ENCODE measurements at places on chromosomes 4 and X. TPM values are rescaled to one million over a fixed set of nuclear protein-coding genes. Genes with fewer than 3 reads are reported as not detected.

The RTL3 gene
- total RNA-seq: under 0.01 TPM

The SPANXC gene
- total RNA-seq: not detected

The ANKRD17 gene
- total RNA-seq: 46.4 TPM

The NOX1 gene
- total RNA-seq: not detected

The CXorf49 gene
- not detected for total RNA-seq

The RAB9A gene
- total RNA-seq: 19.3 TPM

The FAM9B gene
- not detected for total RNA-seq

The GAGE12J gene
- total RNA-seq: not detected

The CT45A1 gene
- total RNA-seq: not detected

The HMX1 gene
- not detected for total RNA-seq

The BCORL1 gene
- 5.2 TPM for total RNA-seq

The LGI2 gene
- 1.6 TPM for total RNA-seq

The GYG2 gene
- total RNA-seq: 7.8 TPM

The ADGRG4 gene
- under 0.01 TPM for total RNA-seq

The PLA2G12A gene
- total RNA-seq: 5.2 TPM

The MAGEB10 gene
- not detected for total RNA-seq

The NAP1L2 gene
- total RNA-seq: 0.52 TPM

The BEX2 gene
- total RNA-seq: 21.4 TPM

The GPRIN3 gene
- 3.7 TPM for total RNA-seq

The SMARCA1 gene
- 53.8 TPM for total RNA-seq

The TRPC5OS gene
- total RNA-seq: not detected

All from skeletal muscle tissue (tissue), 5 donors.